Activated T-cell treated with anti-CD3 and anti-CD28 coated beads, Interleukin-2, amount 50 U/mL, for 4 hours (primary cell): ENCODE measurements at places on chromosomes 2 and 18. TPM values are rescaled to one million over a fixed set of nuclear protein-coding genes. Genes with fewer than 3 reads are reported as not detected.

Gene NR4A2
- 29.7 TPM for total RNA-seq

Gene KCNS3
- not detected for total RNA-seq

Gene DSEL
- total RNA-seq = 0.41 TPM

Gene IL36A
- not detected for total RNA-seq

Gene HRH4
- not detected for total RNA-seq

Gene GALNT1
- 43.9 TPM for total RNA-seq

Gene RASGRP3
- 2.4 TPM for total RNA-seq

Gene MC4R
- not detected for total RNA-seq

Gene SLC9A4
- not detected for total RNA-seq

Gene PLEKHH2
- total RNA-seq = 0.16 TPM

Gene MAB21L4
- not detected for total RNA-seq

Gene NEU4
- 0.65 TPM for total RNA-seq

Gene CREG2
- not detected for total RNA-seq

Gene SKOR2
- not detected for total RNA-seq

Gene TMEM37
- 0.11 TPM for total RNA-seq

Gene MALL
- total RNA-seq = 0.34 TPM

Gene NOL4
- not detected for total RNA-seq

Gene CHN1
- total RNA-seq = 3.2 TPM

Gene CD8A
- 101 TPM for total RNA-seq

Gene TANC1
- total RNA-seq = 0.40 TPM

Gene PSTPIP2
- 16.4 TPM for total RNA-seq

Gene C2orf66
- not detected for total RNA-seq

Gene RAX
- total RNA-seq = not detected

Gene KRTCAP3
- total RNA-seq = 5.4 TPM

Gene DIPK1C
- not detected for total RNA-seq

Gene PHOSPHO2
- total RNA-seq = 4.6 TPM

Gene DSG1
- not detected for total RNA-seq
